ENCODE measurements at places on chromosomes 12 and 14. TPM values are rescaled to one million over a fixed set of nuclear protein-coding genes. Genes with fewer than 3 reads are reported as not detected.

CORO1C gene
- total RNA-seq = 391 TPM

TEAD4 gene
- total RNA-seq = 13.0 TPM

CFAP73 gene
- not detected for total RNA-seq

ASIC1 gene
- total RNA-seq = 8.2 TPM

PTPRR gene
- 1.3 TPM for total RNA-seq

OTUB2 gene
- total RNA-seq = 3.3 TPM

TAS2R46 gene
- total RNA-seq = 0.96 TPM

NINJ2 gene
- total RNA-seq = not detected

NFE2 gene
- 0.29 TPM for total RNA-seq

- no peak for DNase-seq
- H3K27me3 ChIP-seq = no peaks in the 10 kb centered on the region
- no peak overlapping the region for H3K4me3 ChIP-seq
- no peaks in the 10 kb centered on the region for H3K4me1 ChIP-seq
- no peak overlapping the region for H3K27ac ChIP-seq
- no peaks in the 10 kb centered on the region for H3K36me3 ChIP-seq
Observed at GRCh38 chr12:69843608-69844007, 18.6 kb downstream of the MYRFL start.

- H3K36me3 ChIP-seq = peaks cover 5% of the 10 kb centered on the region
- H3K27me3 ChIP-seq = no peaks in the 10 kb centered on the region
- no peak for DNase-seq
- H3K4me1 ChIP-seq = peaks cover 13% of the 10 kb centered on the region
Observed at GRCh38 chr14:30621354-30621939, 672 bp upstream of the SCFD1 start.

DNA sequence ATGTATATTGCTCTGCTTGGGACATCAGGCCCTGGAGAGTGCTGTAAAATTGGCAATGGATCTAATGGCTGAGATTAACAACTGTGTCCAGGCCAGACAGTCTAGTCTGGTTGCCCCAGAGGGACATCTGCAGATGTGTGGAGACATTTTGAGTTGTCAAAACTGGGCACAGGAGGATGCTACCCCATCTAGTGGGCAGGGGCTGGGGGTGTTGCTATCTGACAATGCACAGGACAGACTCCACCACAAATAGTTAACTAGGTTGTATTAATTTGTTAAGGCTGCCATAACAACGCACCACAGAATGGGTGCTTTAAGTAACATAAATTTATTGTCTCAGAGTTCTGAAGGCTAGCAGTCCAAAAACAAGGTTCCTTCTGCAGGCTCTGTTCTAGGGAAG lies 302.5 kb upstream of the AMIGO2 start:
- H3K36me3 ChIP-seq = no peaks in the 10 kb centered on the region
- no peaks in the 10 kb centered on the region for H3K27me3 ChIP-seq
- no peak for DNase-seq
- peaks cover 14% of the 10 kb centered on the region for H3K4me1 ChIP-seq

GRCh38 chr14:91346838-91347173 lies 70.8 kb downstream of the CCDC88C start:
- no peaks in the 10 kb centered on the region for H3K36me3 ChIP-seq
- no peak overlapping the region for H3K27ac ChIP-seq
- no peak overlapping the region for H3K4me3 ChIP-seq
- H3K27me3 ChIP-seq = peaks cover 2% of the 10 kb centered on the region

GRCh38 chr14:49691031-49691430 lies 1.9 kb upstream of the KLHDC1 start:
- peaks cover 4% of the 10 kb centered on the region for H3K4me1 ChIP-seq
- H3K4me3 ChIP-seq = no peak overlapping the region
- no peaks in the 10 kb centered on the region for H3K27me3 ChIP-seq
- no peak overlapping the region for H3K27ac ChIP-seq

- no peak for DNase-seq
- peaks cover 2% of the 10 kb centered on the region for H3K4me1 ChIP-seq
- no peak overlapping the region for H3K4me3 ChIP-seq
- H3K27me3 ChIP-seq = no peaks in the 10 kb centered on the region
- H3K27ac ChIP-seq = no peak overlapping the region
Observed at GRCh38 chr14:34369648-34370030, 92.4 kb downstream of the SPTSSA start.

DNA sequence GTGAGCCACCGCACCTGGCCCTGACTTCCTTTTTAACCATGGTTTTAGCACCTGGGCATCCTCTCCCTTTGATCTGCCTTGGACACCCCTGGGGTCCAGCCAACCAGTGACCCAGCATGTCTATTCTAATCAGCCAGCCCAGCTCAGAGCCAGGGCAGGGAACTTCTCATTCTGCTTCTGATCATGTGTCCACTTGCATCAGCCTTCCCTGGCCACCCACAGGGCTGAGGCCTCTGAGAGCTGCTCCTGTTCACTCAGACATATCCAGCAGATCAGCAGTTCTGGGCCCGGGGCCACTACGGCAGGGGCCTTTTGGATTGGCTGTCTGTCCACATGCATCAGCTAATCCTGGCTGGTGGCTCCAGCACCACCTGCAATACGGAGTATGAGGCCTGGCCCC lies 117.9 kb upstream of the MAP1LC3B2 start:
- DNase-seq = no peak
- H3K4me3 ChIP-seq = no peak overlapping the region
- no peaks in the 10 kb centered on the region for H3K36me3 ChIP-seq
- no peak overlapping the region for H3K27ac ChIP-seq

- DNase-seq = no peak
- no peaks in the 10 kb centered on the region for H3K4me1 ChIP-seq
- no peak overlapping the region for H3K27ac ChIP-seq
- H3K27me3 ChIP-seq = peaks cover 99% of the 10 kb centered on the region
- no peak overlapping the region for H3K4me3 ChIP-seq
Observed at GRCh38 chr14:37588956-37589714, 5.9 kb downstream of the FOXA1 start.

DNA sequence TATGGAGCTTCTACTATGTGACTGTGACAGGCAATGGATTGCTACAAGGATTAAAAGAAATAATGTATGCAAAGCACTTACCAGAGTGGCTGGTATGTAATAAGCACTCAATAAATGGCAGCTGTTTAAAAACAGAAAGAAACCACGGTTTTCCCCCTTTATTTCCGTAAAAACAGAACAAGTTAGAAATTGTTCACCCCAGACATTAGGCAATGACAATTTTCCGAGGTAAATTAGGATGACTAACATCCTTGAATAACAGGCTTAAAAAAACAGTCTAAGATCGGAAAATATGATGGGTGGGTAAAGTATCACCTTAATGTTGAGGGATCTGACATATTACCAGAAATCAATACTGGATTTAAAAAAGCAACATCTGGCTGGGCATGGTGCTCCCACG lies 20.9 kb upstream of the CNIH1 start:
- H3K27me3 ChIP-seq = no peaks in the 10 kb centered on the region
- H3K27ac ChIP-seq = no peak overlapping the region
- H3K4me1 ChIP-seq = no peaks in the 10 kb centered on the region
- no peak overlapping the region for H3K4me3 ChIP-seq
- peak; percentile 10 for DNase-seq

GRCh38 chr12:122614839-122615238 lies 87.8 kb downstream of the KNTC1 start:
- no peaks in the 10 kb centered on the region for H3K27me3 ChIP-seq
- no peaks in the 10 kb centered on the region for H3K4me1 ChIP-seq
- no peak for DNase-seq
- no peak overlapping the region for H3K27ac ChIP-seq
- H3K36me3 ChIP-seq = peaks cover 20% of the 10 kb centered on the region
- H3K4me3 ChIP-seq = no peak overlapping the region

- no peaks in the 10 kb centered on the region for H3K4me1 ChIP-seq
- no peaks in the 10 kb centered on the region for H3K27me3 ChIP-seq
- DNase-seq = no peak
- H3K4me3 ChIP-seq = no peak overlapping the region
Observed at GRCh38 chr14:78586681-78587080, 416.5 kb downstream of the NRXN3 start.

DNA sequence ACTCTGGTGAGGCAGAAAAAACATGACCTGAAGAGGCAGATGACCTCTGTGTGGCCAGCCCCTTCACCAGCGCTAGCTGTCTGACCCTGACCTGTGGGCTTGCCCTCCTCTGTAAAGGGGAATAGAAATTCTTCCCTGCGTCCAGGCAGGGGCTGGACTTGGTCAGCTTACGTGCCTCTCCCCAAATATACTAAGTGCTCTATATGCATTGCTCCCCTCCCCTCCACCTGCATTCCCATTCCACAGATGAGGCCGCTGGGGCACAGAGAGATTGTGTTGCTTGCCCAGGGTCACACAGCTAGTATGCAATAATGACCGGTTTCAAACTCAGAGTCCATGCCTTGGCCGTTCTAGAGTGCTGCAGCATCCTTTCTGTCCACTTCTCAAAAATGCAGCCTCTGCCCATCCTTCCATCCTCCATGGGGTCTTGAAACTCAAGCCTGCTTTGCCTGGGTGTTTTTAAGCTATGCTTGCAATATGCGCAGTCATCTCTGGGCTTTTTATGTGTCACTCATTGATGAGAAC lies 303.9 kb downstream of the CACNA1C start:
- no peak for DNase-seq
- no peaks in the 10 kb centered on the region for H3K36me3 ChIP-seq
- no peaks in the 10 kb centered on the region for H3K27me3 ChIP-seq
- H3K4me1 ChIP-seq = peaks cover 5% of the 10 kb centered on the region
- no peak overlapping the region for H3K4me3 ChIP-seq
- no peak overlapping the region for H3K27ac ChIP-seq

DNA sequence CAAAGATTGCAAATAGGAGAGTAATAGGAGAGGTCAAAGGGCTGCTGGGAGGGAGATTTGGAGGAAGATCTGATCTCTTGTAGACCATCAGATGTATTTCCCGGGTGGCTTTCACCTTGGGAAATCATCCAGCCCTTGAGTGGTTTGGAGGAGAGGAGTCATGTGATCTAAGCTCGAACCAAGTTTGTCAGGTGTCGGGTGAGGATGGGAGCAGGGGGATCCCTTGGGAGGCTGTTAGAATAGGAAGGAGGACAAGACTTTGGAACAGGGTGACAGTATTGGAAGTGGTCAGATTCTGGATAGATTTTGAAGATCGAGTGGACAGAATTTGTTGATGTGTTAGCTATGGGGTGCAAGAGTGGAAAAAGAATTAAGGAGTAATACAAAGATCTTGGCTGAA lies 46.6 kb downstream of the C12orf75 start:
- H3K4me3 ChIP-seq = no peak overlapping the region
- no peaks in the 10 kb centered on the region for H3K4me1 ChIP-seq
- H3K36me3 ChIP-seq = peaks cover 6% of the 10 kb centered on the region
- no peak overlapping the region for H3K27ac ChIP-seq

DNA sequence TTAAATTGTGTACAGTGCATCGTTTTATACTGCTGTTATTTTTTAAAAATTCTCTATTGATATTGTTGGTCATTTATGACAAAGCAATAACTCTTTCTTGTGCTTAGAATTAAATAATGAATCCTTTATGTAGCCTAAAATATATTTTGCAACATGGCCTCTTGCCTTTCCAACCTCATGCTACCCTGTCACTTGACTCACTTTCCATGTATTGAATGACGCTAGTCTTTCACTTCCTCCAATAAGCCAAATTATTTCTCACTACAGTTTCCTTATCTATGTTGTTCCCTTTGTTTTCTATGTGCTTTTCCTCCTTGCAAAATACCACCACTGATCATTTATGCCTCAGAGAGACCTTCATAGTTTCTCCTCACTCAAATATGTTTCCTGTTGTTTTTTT lies 16.3 kb upstream of the EPYC start:
- H3K4me1 ChIP-seq = no peaks in the 10 kb centered on the region
- H3K36me3 ChIP-seq = no peaks in the 10 kb centered on the region
- no peak for DNase-seq

- H3K27ac ChIP-seq = no peak overlapping the region
- no peaks in the 10 kb centered on the region for H3K27me3 ChIP-seq
- H3K4me3 ChIP-seq = no peak overlapping the region
- no peaks in the 10 kb centered on the region for H3K36me3 ChIP-seq
Observed at GRCh38 chr12:129641926-129642325, 261.9 kb downstream of the TMEM132D start.

DNA sequence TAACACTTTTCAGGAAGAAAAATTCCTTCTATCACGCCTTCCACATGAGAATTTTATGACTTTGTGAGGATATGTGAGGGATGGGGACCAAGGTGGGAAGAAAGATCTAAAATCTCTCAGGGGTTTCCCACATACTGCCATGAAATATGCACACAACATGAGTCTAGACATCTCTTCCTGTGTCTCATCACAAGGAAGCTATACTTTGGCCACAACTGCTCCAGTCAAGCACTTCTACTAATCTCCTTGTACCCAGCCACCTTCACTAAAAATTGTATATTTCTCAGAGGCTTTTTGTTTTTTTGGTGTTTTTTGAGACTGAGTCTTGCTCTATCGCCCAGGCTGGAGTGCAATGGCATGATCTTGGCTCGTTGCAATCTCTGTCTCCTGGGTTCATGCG lies 3.2 kb downstream of the OSBPL8 start:
- H3K27me3 ChIP-seq = no peaks in the 10 kb centered on the region
- H3K27ac ChIP-seq = no peak overlapping the region
- H3K36me3 ChIP-seq = no peaks in the 10 kb centered on the region
- no peak for DNase-seq
- peaks cover 11% of the 10 kb centered on the region for H3K4me1 ChIP-seq

DNA sequence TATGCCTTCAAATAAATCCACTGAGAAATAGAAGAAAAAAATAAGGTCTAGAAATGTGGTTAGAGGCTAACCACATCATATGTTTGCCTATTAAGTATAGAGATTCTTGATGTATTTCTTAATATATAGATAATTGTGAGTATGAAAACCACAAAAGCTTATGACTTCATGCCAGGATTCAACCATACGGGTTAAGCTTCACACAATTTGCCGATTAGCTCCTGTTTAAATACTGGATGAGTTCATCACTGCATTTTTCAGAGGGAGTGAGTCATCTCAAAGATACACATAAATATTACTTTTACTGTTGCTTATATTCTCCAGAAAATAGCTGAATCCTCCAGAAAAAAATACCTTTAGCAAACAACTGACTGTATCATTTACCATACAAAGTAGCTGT lies 79.6 kb downstream of the RPL10L start:
- H3K4me3 ChIP-seq = no peak overlapping the region
- peak; percentile 90 for DNase-seq
- H3K4me1 ChIP-seq = peaks cover 25% of the 10 kb centered on the region

- no peaks in the 10 kb centered on the region for H3K27me3 ChIP-seq
- peaks cover 4% of the 10 kb centered on the region for H3K36me3 ChIP-seq
- peak overlapping the region; percentile 84 for H3K27ac ChIP-seq
- H3K4me3 ChIP-seq = no peak overlapping the region
- DNase-seq = peak; percentile 56
Observed at GRCh38 chr14:72679141-72679535, 214.8 kb downstream of the DPF3 start.

- no peak for DNase-seq
- H3K27ac ChIP-seq = no peak overlapping the region
- H3K27me3 ChIP-seq = no peaks in the 10 kb centered on the region
- no peak overlapping the region for H3K4me3 ChIP-seq
Observed at GRCh38 chr12:67774983-67775587, 126.5 kb downstream of the DYRK2 start.

Measured in astrocyte (in vitro differentiated cells and primary cell).